ENCODE measurements at places on chromosomes 1 and 21. TPM values are rescaled to one million over a fixed set of nuclear protein-coding genes. Genes with fewer than 3 reads are reported as not detected.

Gene NBPF8
- total RNA-seq = 7.2 TPM

Gene COL9A2
- total RNA-seq = 3.7 TPM

Gene TEX38
- total RNA-seq = not detected

Gene CHI3L1
- 0.95 TPM for total RNA-seq

Gene IFFO2
- 1.5 TPM for total RNA-seq

Gene VWA5B1
- not detected for total RNA-seq

Gene DMRTB1
- total RNA-seq = not detected

Gene ZNF436
- 10.4 TPM for total RNA-seq

Gene SSX2IP
- 54.1 TPM for total RNA-seq

Gene RHBDL2
- total RNA-seq = 1.1 TPM

Gene GPR3
- 3.1 TPM for total RNA-seq

Gene ANKRD45
- 2.3 TPM for total RNA-seq

Gene INKA2
- not detected for total RNA-seq

Gene F3
- 2.3 TPM for total RNA-seq

Gene NUP133
- total RNA-seq = 65.3 TPM

Gene KRTAP19-1
- not detected for total RNA-seq

Gene ESPN
- 11.0 TPM for total RNA-seq

Gene YY1AP1
- 42.7 TPM for total RNA-seq

Gene USF1
- 103 TPM for total RNA-seq

Gene ITLN2
- not detected for total RNA-seq

Gene GRIK3
- total RNA-seq = 1.7 TPM

Gene THEM5
- not detected for total RNA-seq

Gene ZMYND12
- 2.1 TPM for total RNA-seq

Gene FCGR3A
- not detected for total RNA-seq

Gene TTC22
- total RNA-seq = not detected

Gene PARP1
- total RNA-seq = 345 TPM

Gene XCL2
- total RNA-seq = not detected

Gene TEKT2
- 2.7 TPM for total RNA-seq

Gene CD101
- 0.28 TPM for total RNA-seq

Gene C1orf87
- total RNA-seq = not detected

Gene DNASE2B
- not detected for total RNA-seq

Gene FALEC
- total RNA-seq = not detected

Gene CSF3R
- 0.56 TPM for total RNA-seq

Gene HAO2
- total RNA-seq = not detected

Gene NTRK1
- not detected for total RNA-seq

Gene SLC19A2
- total RNA-seq = 24.1 TPM

Gene FCRL6
- not detected for total RNA-seq

Gene KRTAP12-2
- total RNA-seq = not detected

Gene BEST4
- total RNA-seq = 0.84 TPM

Gene C1orf74
- total RNA-seq = 6.9 TPM

Gene DNM3
- total RNA-seq = 1.2 TPM

Gene VSIG8
- total RNA-seq = not detected

Gene RHCE
- 0.22 TPM for total RNA-seq

Gene RNU1-4
- under 0.01 TPM for total RNA-seq

Gene NEGR1
- total RNA-seq = 0.62 TPM

Gene PRELP
- total RNA-seq = 0.34 TPM

Gene USH2A
- total RNA-seq = 0.04 TPM

Gene CLCA4
- total RNA-seq = not detected

Gene KRTAP10-4
- total RNA-seq = not detected

Gene GSTM3
- total RNA-seq = 12.9 TPM

Gene AKR1A1
- 167 TPM for total RNA-seq

Gene BSDC1
- total RNA-seq = 67.4 TPM

Gene TNFRSF4
- not detected for total RNA-seq

Gene MTARC2
- total RNA-seq = not detected

Gene FCGR2B
- total RNA-seq = not detected

Gene HTR6
- not detected for total RNA-seq
